ENCODE measurements at places on chromosomes 2 and 18.

DNA sequence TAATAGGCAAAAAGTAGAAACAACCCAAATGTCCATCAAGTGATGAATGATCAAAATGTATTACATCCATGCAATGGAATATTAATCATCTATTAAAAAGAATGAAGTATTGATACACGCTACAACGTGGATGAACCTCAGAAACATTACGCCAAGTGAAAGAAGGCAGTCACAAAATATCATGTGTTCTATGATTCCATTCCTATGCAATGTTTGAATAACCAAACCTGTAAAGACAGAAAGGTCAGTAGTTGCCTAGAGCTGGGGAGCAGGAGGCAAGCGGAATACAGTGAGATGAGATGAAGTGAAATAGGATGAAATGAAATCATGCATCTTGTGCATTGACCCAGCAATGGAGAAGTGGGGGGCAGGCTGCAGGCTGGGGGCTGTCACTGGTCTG is 17.9 kb upstream of the COL6A3 start:
- DNase-seq, result no peak

GRCh38 chr2:203808046-203808750 is 59.4 kb upstream of the CTLA4 start:
- peak; percentile 83 for DNase-seq

- DNase-seq, result peak; percentile 80
Measured at GRCh38 chr2:238169048-238169707, 10.4 kb downstream of the ERFE start.

- DNase-seq, result no peak
Measured at GRCh38 chr18:11387880-11388279, 221.5 kb upstream of the SLC35G4 start.

DNA sequence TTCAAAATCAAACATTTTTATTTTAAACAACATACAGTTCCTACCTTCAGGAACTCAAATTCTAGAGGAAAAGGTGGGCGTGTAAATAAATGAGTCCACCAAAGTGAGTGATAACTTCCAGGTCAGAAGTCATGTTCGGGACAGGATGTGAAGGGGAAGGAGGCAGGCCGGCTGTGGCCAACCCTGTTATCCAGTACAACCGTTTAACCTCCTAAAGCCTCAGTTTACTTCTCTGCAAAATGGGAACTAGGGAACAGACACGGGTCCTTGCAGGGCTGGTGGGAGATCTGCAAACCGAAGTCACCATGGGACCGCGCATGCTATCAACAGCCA is 373 bp downstream of the EIPR1 start:
- no peak for DNase-seq

- DNase-seq, result no peak
Measured at GRCh38 chr2:181121996-181122395, 141.6 kb downstream of the UBE2E3 start.

- no peak for DNase-seq
Measured at GRCh38 chr18:23902396-23902795, 112.2 kb upstream of the TTC39C start.

GRCh38 chr2:20940856-20941255 is 103.0 kb downstream of the APOB start:
- DNase-seq, result no peak

DNA sequence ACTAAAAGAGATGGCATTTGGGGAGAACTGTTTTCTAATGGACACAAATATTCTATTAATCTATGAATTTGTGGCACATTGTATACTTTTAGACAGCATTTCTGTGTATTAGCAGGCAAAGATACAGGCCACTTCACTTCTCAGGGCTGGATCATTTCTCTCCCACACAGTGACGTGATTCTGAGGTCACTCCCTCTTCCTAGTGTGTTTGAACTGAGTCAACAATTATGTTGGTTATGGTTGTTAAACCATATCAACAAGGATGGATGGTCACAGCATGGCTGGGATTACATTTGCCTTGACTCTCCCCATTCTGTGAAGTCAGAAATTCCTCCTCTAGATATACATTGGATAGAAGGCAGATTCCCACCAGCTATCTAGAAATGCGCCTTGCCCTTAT is 11.6 kb downstream of the NOSTRIN start:
- no peak for DNase-seq

GRCh38 chr2:129058981-129059380 is 740.3 kb upstream of the HS6ST1 start:
- no peak for DNase-seq

GRCh38 chr2:129806990-129807389 is 172.5 kb upstream of the RAB6C start:
- DNase-seq, result no peak

DNA sequence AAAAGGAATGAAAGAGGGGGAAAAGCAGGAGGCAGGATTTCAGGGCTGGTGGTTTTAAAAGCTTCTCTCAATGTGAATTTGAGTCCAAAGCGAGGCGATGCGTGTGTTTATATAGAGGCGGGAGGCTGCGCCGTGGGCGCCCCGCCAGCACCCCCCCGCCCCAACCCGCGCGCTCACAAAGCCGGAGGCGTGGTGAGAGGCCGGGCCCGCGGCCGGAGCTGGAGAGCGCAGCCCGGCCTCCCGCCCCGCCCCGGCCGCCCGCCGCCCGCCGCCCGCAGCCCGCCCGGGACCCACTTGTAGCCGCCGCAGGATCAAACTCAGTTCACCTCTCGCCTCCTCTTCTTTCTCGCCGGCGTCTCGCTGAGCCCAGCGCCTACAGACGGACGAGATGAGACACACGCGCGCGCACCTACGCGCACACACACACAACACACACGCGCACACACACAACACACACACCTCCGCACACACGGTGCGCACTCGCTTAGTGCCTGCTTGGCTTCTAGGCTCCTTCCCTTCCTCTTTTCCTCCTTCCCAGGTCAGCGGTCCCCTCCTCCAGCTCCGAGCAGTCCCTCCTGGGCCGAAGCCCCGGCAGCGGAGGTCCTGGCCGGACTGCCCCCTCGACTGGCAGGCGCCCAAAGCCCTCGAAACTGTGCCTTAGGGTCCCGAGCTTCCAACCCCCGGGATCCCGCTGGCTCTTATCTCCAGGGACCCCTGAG is 1.3 kb upstream of the CYP26B1 start:
- no peak for DNase-seq

DNA sequence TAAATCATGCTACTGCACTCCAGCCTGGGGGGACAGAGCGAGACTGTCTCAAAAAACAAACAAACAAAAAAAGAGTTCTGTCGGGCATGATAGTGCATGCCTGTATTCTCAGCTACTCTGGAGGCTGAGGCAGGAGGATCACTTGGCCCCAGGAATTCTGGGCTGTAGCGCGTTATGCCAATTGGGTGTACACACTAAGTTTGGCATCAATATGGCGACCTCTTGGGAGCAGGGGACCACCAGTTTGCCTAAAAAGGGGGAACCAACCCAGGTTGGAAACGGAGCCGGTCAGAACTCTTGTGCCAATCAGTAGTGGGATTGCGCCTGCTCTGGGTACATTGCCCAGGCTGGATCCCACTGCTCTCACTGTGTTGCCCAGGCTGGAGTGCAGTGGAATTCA is 49.7 kb downstream of the SDC1 start:
- no peak for DNase-seq

- DNase-seq, result no peak
Measured at GRCh38 chr2:215903203-215903602, 110.1 kb downstream of the MREG start.

- DNase-seq, result no peak
Measured at GRCh38 chr2:127685410-127686080, 10.2 kb upstream of the LIMS2 start.

DNA sequence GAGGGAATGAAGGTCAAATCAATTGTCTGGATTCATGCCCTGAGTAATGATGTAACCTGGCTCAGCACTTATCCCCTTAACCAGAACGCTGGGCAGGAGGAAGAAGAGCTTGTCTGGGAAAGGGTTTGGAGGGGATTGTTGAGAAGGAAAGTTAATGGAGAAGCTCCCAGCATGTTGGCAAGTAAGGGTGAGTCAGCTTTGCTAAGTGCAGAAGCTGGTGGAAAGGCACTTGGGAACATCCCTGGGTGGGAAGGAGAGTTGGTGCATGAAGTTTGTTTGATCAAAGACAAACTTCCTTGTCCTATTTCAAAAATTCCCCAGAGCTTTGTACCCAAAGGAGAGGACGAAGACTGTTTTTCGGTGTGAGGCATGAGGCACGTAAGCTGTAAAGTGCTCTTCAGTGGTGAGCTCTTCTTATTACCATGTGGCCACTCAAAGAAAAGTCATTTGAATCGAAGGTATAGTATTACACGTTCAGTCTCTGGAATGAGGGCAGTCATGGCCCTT is 17.6 kb upstream of the DAW1 start:
- DNase-seq, result no peak

- no peak for DNase-seq
Measured at GRCh38 chr2:118122594-118123281, 34.5 kb downstream of the INSIG2 start.

DNA sequence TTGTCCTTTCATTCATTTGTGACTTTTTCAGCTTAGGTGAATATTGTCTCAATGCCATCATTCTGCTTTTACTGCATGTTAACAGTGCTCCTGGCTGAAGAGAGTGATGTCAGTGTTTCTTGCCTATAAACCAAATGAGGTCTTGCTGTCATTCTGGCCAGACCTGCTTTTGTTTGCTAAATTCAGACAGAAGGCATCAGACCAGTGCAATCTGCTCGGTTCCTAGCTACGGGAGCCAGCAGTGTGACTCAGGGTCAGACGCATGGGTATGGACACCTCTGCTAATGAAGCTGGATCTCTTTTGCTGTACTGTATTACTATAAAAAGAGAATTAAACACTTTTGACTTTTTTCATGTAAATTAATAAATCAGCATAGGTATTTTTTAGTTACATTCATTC is 178.9 kb downstream of the TMEM182 start:
- no peak for DNase-seq

GRCh38 chr2:42171396-42171980 is 2.3 kb downstream of the EML4 start:
- DNase-seq, result no peak

DNA sequence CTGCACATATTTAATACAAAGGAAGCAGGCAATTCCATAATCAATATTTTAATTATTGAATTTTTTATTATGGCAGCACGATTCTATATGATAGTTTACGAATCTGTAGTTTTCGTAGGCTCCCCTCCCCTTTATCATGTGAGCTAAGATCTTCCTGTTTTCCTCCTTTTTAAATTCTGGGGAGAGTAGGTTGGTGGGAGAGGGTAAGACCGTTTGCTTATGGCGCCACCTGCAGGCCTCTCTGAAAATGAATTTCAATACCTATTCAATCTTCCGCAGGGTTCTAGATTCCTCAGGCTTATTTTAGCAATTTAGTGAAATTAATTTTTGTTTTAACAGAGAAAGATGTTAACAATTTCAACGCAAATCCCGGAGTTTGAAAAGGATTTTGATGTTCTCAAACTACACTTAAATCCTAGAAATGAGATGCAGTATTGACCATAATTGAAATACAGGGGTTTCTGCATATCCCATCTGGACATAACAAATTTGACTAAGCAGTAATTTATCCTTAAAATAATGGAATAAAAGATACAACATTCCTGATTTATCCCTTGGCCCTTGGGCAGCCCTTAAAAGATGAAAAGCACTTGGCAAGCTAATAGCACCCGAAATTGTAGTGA is 12.8 kb upstream of the GBX2 start:
- no peak for DNase-seq

GRCh38 chr2:121532347-121532766 is 1.7 kb downstream of the RNU4ATAC start:
- DNase-seq, result no peak

DNA sequence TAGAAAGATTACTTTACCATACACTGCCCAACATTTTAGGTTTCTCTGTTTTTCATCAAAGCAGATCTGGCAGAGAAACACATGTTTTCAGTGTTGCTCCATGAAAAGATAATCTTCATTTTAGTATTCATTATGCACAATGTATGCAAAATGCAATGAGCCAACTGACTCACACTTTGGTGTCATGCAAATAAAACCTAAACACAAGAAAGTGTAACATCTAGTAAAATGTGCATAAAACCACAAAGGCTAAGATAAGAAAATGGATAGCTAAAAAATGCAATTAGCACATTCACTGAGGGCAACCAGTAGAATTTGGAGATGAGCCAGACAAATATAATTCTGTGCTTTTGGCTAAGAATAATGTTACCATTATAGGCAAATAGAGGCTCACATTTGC is 203.5 kb upstream of the UBE2E3 start:
- no peak for DNase-seq

- DNase-seq, result no peak
Measured at GRCh38 chr2:189015359-189015758, 41.2 kb downstream of the COL3A1 start.

DNA sequence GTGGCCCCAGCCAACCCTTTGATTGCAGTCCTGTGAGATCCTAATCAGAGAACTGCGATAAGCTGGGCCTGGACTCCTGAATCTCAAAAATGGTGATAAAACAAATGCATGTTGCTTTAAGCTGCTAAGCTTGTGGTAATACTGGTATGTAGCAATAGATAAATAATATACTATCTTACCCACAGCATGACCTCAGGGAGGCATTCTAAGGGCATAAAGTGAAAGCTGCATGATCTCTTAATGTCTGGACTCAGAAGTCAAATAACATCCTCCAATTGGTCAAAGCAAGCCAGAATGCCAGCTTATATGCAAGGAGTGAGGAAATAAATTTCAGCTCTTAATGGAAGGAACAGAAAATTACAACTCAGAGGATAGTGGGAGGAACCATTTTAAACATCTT is 246.1 kb downstream of the FSIP2 start:
- no peak for DNase-seq
